ENCODE measurements at places on chromosomes 1 and 21.
A peak's percentile ranks its signal among the peaks of the same experiment; 100 is the strongest.

DNA sequence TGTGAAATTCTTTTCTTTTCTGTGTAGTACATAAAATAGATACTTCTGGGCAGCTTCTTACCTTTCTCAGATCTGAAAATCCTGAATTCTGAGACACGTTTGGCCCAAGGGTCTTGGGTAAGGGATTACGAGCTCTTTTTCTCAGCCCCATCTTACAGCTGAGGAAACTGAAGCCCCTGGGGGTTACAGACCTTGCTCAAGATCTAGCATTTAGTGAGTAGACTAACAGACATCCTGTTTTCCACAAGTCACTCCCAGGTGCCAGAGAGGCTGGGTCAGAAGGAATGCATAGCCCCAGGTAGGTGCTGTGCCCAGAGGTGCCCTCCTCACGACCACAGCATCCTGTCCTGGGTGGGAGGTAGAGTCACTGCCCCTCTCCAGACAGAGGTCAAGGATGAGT is 13.2 kb upstream of the CREG1 start:
- no peak for DNase-seq

- no peak for DNase-seq
Observed at GRCh38 chr1:226654046-226654667, 84.9 kb downstream of the ITPKB start.

GRCh38 chr21:35475762-35476161 is 426.7 kb upstream of the RUNX1 start:
- DNase-seq, result peak; percentile 86

DNA sequence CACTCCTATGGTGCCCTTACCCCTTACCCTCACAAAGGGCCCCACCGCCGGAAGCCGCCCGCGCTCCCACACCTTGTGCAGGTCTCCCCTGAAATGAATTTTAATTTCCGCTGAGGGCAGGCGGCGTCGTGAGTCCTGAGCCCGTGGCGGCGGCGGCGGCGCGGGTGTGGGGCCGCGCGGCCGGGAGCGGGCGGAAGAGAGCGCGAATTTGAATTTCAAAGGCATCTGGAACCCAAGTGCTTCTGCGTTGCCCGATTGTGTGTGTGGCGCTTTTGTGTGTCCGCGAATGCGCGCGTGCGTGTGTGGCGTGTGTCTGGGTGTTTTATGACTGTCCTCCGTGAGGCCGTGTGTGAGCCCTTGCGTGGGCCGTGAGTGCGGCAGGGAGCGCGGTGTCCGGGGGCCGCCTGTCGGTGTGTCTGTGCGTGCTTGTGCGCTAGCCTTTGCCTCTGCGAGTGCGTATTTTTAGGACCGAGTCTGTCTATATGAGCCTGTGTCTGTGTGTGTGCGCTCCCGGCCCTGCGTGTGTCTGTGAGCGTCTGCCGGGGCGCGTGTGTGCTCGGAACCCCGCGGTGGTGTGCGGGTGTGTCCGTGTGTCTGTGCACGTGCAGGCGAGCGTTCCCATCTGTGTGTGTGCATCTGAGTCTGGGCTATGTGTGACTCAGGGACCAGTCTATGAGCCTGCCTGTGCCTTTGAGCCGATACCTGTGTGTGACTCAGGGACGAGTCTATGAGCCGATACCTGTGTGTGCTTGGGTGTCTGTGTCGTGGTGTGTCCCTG is 7.9 kb upstream of the ADGRB2 start:
- no peak for DNase-seq

- no peak for DNase-seq
Observed at GRCh38 chr1:52926864-52927211, 238 bp upstream of the SCP2 start.
